ENCODE measurements at places on chromosomes 5 and 9.

DNA sequence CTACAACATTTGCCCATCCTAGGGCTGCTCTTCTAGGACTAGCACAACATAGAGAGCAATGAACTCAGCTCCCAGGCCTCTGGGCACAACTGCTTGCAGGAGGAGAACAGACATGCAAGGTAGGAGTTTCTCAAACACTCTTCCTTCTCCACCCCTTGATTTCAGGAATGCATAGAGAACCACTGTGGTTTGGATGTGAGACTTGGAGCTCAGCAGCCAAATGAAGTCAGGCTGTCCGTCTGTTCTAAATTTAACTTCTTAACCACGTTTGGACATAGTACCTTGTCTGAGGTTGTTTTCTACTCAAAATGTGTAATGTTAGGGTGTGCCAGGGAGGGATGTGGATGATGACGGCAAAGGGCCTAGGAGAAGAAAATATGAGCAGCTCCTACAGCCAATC, 515.1 kb upstream of the TNC start:
- DNase-seq: no peak

- DNase-seq: no peak
Measured at GRCh38 chr9:794386-794785, 47.1 kb upstream of the DMRT1 start.

DNA sequence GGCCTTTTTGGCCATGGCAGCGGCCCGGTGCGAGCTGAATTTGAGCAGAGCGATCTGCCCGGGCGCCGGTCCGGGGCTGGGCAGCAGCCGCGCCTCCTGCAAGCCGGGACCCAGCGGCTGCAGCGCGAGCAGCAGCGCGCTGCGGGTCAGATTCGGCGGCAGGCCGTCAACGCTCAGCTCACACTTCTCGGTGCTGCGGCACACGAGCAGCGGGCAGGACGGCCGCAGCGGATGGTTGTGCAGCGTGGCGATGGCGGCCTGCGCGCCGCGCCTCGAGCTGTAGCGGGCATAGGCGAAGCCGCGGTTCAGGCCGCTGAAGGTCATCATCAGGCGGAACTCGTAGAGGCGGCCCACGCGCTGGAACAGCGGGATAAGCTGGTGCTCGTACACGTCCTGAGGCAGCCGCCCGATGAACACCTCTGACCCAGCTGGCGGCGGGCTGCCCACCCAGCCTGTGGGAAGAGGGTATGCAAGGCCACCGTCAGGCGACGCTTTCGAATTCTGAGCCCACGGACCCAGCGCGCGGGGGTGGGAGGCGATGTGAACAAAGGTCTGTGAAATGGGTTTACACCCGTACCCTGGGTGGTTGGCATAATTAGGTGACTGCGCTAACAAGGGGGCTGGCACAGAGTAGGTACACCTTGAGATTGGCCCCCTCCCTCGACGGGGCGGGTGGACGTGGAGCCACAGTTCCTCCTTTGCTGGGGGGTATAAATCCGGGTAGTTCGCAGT, 755 bp downstream of the DND1 start:
- DNase-seq: no peak

GRCh38 chr5:56406838-56407237, 173.7 kb upstream of the ANKRD55 start:
- DNase-seq: no peak

GRCh38 chr9:93645149-93645889, 68.9 kb downstream of the PHF2 start:
- DNase-seq: no peak

DNA sequence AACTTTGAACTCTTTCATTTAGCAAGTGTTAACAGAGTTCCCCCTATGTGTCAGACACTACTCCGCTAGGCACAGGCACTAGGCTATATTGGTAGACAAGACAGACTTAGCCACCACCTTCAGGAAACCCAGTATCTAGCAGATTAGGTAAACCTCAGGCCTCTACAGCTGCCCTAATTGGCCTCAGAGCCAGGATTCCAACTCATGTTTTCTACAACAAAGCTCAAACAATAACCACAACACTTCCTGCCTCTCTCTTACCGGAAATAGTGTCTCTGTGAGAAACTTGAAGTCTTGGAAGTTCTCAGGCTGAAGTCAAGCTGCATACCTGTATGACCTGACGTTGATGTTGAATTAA, 116.6 kb upstream of the SLC44A1 start:
- DNase-seq: no peak

DNA sequence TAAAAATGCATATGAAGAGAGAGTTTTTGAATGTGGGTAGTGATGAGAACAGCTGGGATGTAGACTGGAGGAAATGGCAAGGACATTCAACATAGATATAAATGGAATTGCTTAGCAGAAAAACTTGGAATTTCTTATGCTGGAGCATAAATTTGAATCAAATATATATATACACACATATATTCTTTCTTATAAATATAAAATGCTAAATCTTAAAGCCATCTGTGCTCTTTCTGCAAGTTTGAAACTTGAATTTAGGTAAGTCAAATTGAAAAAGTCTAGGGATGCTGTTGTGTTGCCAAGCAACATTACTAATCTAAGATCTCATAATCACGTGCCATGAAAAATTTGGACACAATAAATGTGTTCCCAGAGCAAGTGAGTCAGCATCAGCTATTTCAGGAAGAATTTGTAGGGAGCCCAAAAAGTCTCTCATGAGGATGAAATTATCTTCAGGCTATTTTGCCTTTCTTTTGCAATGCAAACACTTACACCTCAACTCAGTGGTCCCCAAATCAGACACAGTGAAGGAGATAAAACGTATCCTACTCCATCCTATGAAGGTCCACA, 58.4 kb upstream of the ALDH1A1 start:
- no peak for DNase-seq

DNA sequence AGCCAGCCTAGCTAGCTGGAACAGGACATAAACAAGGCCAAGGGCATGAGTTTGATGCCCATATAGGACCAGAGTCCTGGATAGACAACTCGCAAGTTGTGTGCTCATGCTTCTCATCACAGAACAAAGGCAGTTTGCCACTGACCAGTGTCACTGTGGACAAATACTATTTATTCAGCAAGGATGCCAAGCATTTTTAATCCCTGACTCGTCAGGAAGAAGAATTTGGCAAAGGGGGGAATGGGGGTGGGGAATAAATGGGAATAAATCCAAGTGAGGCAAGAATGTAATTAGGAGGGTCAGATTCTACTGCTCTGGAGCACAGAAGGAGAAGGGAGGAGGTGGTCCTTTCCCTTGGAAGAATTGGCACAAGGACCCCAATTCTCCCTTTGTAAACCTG, 46.8 kb upstream of the ANKRD55 start:
- no peak for DNase-seq

- no peak for DNase-seq
Measured at GRCh38 chr9:456365-456764, 241.7 kb downstream of the DOCK8 start.

- DNase-seq: no peak
Measured at GRCh38 chr5:73950441-73950873, 324.5 kb downstream of the ARHGEF28 start.

GRCh38 chr5:72619251-72619650, 112.0 kb upstream of the ZNF366 start:
- DNase-seq: no peak

DNA sequence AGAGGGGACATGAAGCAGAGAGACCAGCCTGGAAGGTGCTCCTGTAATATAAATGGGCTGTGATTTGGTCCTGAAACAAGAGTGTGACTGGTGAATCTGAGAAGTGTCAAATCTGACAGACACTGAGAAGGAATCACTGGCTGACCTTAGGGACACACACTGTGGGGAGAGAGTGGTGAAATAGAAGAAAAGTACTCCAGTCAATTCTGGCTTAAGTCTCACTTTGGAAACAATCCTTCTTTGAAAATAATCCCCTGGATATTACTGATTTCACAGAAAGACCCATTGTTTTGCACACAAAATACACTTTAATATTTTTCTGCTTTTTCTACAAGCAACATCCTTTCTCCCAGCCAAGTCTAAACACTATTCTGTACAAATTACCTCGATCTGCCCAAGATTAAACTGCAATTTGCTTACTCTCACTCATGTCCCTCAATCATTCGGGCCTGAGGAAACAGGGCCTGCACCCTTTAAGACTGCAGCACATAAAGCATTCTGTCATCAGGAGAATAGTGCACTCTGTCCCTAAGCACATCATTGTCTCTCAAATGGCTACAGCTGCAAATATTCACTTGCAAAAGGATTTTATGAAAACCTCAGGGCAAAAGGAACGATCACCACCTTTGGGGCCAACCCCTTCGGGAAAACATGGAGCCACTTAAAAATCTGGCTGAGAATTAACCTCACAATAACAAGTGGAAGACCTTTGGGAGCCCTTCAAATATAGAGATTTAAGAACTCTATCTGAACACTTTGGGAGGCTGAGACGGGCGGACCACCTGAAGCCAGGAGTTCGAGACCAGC, 68.6 kb downstream of the MAPKAP1 start:
- no peak for DNase-seq

DNA sequence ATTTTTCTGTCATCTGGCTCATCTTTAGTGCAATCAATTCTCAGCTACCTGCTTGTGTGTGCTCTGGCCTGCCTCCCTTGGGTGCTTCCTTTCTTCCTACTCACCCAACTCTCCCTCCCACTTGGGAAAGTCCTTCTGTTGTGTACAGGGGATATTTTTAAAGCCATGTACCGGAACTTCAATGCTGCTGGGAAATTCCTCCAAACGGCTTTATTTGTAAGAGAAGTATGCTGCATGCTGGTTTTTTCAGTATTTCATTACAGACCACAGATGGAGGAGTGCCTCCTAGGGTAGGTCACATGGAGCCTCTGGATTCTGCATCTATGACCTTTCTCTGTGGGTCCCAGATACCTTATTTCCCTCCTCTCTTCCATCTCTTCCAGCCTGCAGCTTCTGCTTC, 5.4 kb upstream of the HMHB1 start:
- DNase-seq: no peak

Data from cortex of kidney (tissue), 1 donor.